ENCODE measurements at places on chromosomes 4 and X.

DNA sequence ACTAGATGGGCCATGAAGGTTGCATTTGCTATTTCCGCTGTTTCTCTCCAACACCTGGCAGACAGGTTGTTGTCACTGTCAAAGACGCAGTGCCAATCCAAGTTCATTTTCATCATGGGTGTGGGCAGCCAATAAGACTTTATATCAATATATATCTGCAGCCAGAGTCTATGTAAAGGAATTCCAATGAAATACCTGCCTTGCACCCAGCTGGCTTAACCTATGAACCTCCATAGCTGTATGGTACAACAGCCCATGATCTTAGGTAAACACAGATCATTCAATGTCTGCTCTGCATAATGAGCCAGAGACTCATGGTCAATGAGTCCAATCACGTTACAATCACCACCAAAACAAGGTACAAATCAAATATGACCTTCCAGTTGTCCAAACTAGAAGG is 37.7 kb upstream of the ADGRA3 start:
- no peak for DNase-seq

DNA sequence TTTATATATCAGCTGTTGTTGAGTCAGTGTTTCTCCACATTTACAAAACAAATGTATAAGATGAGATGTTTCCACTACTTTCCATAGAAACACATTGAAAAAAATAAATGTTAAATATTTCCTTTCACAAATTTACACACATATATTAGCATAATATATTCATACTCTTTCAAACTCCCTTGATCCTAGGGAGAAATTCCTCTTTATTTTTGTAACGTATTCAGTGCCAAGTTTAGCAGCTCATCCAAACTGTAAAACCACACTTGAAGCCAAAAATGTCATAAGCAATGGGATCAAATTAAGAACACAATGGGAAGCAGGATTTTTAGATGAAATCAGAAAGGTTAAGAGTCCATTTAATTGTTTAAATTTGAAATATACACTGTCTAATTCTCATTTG is 381.1 kb upstream of the MAD2L1 start:
- no peak for DNase-seq

GRCh38 chr4:26727844-26728243 is 132.8 kb upstream of the STIM2 start:
- DNase-seq, result no peak

DNA sequence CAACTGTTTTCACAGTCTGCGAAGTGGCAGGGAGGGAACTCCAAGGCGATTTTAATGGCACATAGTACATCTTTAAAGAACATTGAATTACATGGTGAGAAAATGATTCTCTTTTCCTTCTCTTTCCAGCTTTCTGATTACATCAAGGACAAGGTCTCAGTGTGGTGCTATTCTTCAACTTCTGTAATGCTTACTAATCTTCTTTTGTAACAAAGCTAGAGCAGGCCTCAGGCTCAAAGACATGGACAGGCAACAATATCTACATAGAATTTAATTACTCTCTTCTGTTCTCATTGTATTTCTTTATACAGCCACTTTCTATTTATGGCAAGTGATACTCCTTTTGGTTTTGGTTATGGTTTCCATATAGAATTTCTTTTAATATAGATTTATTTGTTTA is 48.4 kb downstream of the RTL5 start:
- no peak for DNase-seq

GRCh38 chr4:42397635-42398170 is 415 bp downstream of the SHISA3 start:
- no peak for DNase-seq

GRCh38 chrX:48785186-48785539 is 1.2 kb upstream of the GATA1 start:
- no peak for DNase-seq

- no peak for DNase-seq
Measured at GRCh38 chrX:7216981-7217587, 69.1 kb upstream of the PUDP start.

DNA sequence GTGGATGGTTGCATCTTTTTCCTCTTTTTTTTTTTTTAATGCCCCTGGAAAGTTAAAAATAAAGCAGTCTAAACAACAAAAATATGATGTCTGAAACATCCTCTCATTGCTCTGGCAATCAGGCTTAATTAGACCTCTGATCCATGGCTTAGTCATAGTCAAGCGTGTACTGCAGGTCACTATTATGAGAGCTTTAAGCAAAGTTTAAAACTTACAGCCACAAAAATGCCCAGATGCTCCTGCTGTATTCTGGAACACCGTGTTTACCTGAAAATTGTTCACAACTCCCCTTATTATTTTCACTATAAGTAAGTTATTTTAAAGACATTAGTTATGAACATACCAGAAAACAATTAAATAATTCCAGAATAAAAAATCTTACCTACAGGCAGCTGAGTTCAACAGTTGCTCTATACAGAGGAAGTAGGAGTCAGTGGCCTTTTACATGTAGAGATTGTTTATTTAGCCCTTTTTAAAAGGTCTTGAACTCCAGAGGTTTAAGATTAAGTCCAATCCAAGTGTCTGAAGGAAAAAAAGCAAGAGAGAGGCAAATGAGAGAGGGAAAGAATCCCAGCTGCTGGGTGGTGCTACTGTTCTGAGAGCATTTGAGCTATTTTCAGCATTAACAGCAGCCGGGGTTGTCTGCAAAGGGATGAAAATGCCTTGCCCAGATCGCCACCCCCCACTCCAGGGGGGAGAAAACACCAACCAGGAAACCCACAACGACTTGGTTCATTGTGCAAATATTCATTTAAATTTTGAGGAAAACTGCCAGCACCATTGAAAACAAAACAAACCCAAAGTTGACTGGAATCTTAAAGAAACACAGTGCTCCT is 36.9 kb downstream of the SORBS2 start:
- DNase-seq, result no peak

DNA sequence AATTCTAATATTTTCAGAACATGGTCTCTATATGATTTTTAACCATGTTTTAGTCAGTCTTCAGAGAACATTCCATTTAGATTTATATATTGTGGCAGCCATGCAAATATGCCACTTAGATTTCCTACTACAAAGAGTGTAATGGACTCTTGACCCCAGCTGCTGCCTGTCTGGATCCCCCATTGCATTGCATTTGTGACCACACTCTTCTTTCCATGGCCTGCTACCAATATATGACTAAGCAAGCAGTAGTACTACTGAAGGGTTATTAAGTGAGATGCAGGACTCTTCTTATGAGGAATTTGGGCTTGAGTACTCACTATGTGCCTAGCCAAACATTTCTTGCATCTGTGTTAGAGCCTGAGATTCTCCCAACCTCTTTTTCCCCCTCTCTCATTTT is 306.8 kb downstream of the PDHA2 start:
- no peak for DNase-seq

DNA sequence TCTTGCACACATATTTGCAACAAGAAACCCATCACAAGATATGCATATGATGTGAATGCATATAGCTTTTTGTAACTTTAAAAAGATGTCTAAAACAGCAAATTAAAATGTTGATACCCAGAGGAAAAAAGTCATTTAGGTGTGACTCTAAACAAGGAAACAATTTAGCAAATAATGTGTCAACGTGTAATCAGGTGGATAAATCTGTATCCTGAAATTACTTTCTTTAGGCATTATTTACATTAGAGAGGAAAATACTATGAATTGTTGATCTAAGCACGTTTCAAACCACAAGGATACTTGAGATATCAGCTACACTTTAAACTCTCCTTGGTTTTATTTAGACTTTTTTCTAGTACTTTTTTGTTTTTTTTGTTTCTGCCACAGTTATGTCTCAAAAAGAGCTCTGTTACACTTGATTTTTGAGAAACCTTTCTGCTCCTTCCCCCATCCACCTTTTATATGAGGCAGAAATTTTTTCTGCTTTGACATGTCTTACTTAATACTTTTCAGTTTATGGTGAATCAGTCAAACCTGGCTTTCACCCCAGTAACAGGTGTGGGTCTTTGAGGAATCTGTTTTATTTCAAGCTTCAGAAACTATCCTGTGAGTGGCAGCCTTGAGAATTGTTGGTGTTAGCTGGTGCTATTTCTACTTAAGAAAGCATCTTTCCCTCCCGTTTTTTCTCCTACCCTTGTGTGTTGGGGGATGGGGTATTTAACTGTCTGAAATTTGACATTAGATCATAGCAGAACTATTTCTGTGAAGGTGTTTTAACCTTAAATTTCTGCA is 1.9 kb downstream of the NPNT start:
- no peak for DNase-seq

GRCh38 chr4:52358883-52359321 is 300.2 kb downstream of the USP46 start:
- DNase-seq, result no peak

- no peak for DNase-seq
Measured at GRCh38 chrX:150060406-150060805, 122.1 kb upstream of the EOLA2 start.

- no peak for DNase-seq
Measured at GRCh38 chr4:73600954-73601353, 19.3 kb downstream of the RASSF6 start.

GRCh38 chr4:73499996-73500765 is 18.6 kb downstream of the AFM start:
- no peak for DNase-seq

GRCh38 chrX:19840899-19841648 is 46.3 kb downstream of the SH3KBP1 start:
- peak; percentile 7 for DNase-seq

- DNase-seq, result no peak
Measured at GRCh38 chr4:141132072-141132708, 1.1 kb downstream of the RNF150 start.

GRCh38 chr4:632196-632790 is 6.9 kb downstream of the PDE6B start:
- no peak for DNase-seq

DNA sequence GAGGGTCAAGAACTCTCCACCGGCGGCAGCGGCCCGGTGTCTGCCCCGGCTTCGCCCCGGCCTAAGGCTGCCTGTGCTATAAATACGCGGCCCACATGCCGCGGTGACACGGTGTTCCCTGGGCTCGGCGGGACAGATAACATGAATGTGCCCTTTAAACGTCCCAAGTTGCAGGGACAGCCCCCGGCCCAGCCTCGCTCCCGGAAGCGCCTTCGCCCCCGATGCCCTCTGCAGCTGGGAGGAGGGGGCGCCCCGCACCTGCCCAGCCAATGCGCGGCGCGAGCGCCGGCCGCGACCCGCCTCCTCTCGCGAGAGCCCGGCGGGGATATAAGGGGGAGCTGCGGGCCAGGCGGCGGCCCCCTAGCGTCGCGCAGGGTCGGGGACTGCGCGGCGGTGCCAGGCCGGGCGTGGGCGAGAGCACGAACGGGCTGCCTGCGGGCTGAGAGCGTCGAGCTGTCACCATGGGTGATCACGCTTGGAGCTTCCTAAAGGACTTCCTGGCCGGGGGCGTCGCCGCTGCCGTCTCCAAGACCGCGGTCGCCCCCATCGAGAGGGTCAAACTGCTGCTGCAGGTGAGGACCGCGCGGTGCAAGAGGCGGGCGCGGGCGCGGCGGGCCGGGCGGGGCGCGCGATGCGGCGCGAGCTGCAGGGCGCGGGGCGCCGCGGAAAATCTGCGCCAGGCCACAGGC is at the start of gene SLC25A4:
Gene SLC25A4, plus strand, starts transcription at position 355 of the 689 bp plus-strand sequence. Its CDS starts 107 bp downstream, at position 462.
- peak; percentile 71 for DNase-seq

DNA sequence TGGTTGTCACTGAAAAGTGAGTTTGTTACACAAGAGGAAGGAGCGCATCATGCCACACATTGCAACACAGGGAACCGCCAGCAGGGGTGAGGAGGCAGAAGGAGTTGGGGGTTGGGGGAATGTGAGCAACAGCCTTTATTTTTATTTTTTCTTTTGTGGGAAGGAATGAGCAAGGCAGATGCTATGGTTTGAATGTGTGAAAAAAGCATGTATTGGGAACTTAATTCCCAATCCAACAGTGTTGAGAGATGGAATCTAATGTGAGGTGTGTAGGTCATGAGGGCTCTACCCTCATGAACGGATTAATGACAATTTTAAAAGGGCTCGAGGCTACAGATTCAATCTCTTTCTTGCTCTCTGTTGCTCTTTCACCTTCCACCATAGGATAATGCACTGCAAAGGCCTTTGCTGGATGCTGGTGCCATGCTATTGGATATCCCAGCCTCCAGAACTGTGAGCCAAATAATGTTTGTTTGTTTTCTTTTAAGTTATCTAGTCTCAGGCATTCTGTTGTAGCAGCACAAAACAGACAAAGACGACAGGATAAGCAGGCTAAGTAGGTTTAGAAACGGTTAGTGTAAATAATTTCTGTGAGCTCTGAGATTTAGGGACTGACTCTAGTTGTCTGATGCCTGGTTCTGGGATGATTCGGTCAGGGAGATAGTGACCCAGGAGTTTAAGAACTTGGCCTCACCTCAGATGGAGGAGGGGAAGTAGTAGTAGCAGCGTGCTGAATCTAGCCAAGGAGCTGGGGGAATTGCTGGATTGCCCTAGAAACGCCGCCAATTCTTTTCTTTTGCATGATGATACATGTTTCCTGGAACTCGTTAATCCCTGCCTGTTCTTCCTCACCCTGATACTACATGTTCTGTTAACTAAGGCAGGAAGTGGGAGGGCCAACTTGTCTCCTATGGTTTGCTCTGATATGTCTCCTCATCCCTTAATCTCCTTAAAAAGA is 156.6 kb upstream of the CTSO start:
- no peak for DNase-seq

DNA sequence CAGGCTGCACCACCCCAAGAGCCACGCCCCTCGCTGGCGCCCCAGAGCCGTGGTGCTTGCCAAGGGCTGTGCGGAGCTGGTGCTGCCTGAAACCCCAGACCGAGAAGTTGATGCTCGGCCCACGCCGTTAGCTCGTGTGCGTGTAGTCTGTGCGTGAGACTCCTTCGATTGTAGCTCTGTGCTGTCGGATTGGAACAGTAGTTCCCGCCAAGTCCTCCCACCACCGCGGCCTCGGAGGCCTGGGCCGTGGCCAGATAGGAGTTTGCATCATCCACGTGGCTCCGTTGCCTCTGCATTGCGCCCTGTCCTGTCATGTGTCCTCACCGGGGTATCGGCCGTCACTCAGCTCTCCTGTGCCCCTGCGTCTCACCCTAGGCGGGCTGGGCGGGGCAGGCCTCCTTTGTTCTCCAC is 24.2 kb downstream of the TNIP2 start:
- no peak for DNase-seq

DNA sequence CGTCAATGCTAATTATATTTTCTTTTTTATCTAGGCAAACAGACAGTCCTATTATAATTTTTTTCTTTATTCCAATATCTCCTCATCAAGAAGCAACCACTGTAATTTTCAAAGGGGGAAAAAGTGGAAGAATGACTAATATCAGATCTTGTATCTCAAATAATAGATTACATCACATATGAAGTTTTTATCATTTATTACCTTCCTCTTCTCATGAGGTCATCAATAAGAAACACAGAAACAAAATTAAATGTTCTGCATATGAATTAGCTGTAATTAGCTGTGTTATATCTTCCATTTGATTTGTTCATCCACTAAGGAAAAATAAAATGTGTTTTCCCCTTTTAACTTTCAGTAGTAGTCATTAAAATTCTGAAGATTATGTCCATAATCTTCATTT is 14.3 kb downstream of the PRSS12 start:
- DNase-seq, result no peak

- DNase-seq, result no peak
Measured at GRCh38 chrX:5458300-5458842, 770.3 kb downstream of the NLGN4X start.

- DNase-seq, result no peak
Measured at GRCh38 chr4:125781651-125782050, 466.9 kb downstream of the FAT4 start.

Data from effector memory CD4-positive, alpha-beta T cell (primary cell).